Liver (tissue), 10 donors: ENCODE measurements at places on chromosomes 2 and 18.

DNA sequence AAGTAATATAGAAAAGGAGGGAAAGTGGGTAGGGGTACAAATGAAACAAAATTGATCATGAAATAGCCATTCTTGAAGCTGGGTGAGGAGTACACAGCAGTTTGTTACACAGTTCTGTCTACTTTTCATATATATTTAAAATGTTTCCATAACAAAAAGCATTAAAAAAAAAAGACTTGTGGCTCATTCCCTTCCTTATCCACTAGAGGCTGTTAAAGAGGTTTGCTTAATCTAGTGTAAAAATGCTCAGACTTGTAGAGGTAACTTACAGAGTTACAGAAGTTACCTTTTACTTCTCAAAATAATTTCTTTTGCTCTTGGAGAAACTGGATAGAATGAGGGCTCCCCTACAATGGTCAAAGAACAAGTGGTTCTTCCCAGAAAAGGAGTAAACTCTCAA lies 8.1 kb upstream of the WIPF1 start:
- DNase-seq = no peak

DNA sequence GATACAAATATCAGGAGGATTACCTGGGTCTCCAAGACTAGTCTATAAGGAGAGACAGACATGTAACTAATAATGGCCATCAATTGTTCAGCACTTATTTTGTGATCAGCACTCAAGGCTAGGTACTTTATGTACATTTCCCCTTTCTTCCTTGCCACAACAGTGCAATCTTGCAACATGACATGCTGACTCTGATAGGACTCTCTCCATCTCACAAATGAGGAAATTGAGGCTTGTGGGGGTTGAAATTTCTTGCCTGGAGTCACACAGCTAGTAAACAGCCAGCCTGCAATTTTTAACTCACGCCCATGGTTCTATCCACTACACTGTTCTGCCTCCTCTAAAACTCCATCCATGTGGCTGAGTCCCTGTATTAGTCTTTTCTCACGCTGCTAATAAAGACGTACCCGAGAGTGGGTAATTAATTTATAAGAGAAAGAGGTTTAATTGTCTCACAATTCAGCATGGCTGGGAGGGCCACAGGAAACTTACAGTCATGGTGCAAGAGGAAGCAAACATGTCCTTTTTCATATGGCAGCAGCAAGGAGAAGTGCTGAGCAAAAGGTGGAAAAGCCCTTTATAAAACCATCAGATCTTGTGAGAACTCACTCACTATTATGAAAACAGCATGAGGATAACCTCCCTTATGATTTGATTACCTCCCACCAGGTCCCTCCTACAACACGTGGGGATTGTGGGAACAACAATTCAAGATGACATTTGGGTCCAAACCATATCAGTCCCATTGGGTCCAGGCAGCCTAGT lies 302.4 kb downstream of the PLCL1 start:
- DNase-seq = no peak

DNA sequence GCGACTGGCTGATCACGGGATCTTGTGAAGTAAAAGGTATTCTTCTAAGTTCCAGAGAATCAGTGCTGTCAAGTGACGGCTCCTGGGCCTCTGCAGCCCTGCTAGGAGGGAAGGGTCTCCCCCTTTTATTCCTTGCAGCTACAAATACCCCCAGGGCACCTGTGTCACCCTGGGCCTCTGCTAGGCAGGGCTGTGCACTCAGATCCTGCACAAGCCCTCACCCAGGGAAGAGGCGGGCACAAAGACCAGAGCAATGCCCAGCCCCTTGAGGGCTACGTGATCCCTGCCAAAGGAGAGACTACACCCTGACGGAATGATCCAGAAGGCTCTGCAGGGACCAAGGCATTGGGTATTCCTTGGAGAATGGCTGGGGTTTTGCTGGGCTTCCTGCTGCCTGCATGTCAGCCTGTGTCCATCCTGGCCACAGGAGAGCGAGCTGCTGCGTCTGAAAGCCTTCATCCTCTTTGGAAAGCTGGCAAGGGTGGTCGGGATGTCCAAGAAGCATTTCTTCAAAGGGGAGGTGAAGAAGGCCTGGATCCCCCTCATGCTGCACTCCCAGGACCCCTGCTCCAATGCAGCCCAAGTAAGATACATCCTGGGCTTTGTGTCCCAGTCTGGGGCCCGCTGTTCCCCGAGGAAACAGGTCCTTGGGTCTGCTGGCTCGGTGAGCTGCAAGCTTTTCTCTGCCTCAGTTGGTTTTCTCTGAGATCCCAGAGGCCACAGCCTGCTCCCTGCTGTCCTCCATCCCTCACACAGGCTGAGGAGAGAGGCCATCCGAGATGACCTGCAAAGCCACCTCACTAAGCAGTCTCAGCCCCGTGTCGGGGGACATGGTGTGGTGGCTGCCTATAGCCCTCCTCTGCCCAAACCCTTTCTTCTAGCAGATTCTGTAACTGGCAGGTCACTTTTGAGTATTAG lies 24.9 kb downstream of the HJURP start:
- no peak for DNase-seq

DNA sequence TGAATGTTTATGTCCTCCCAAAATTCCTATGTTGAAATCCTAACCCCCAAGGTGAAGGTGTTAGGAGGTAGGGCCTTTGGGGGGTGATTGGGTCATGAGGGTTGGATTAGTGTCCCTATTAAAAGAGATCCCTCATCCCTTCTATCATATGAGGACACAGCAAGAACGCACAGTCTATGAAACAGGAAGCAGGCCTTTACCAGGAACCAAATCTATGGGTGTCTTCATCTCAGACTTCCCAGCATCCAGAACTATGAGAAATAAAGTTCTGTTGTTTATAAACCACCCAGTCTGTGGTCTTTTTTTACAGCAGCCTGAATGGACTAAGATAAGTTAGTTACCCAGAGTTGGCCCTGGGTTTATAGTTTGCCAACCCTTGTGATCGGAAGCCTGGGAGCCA lies 153.1 kb downstream of the INO80D start:
- DNase-seq = no peak

DNA sequence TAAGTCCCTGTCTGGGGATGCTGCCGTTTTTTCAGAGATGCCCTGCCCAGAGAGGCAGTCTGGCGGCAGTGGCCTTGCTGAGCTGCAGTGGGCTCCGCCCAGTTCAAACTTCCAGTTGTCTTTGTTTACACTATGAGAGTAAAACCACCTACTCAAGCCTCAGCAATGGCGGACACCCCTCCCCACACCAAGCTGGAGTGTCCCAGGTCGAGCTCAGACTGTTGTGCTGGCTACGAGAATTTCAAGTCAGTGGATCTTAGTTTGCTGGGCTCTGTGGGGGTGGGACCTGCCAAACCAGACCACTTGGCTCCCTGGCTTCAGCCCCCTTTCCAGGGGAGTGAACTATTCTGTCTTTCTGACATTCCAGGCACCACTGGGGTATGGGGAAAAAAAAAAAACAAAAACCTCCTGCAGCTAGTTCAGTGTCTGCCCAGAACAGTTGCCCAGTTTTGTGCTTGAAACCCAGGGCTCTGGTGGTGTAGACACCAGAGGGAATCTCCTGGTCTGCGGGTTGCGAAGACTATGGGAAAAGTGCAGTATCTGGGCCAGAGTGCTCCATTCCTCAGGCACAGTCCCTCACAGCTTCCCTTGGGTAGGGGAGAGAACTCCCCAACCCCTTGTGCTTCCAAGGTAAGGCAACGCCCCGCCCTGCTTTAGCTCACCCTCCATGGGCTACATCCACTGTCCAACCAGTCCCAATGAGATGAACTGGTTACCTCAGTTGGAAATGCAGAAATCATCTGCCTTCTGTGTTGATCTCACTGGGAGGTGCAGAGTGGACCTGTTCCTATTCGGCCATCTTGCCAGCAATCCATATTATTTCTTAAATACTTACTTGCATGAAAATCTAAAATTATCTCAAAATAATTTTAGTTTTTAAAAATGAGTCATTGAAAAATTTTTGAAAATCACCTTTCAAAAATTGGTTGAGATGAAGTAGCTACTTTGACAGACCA lies 338.0 kb downstream of the OSR1 start:
- DNase-seq = no peak

DNA sequence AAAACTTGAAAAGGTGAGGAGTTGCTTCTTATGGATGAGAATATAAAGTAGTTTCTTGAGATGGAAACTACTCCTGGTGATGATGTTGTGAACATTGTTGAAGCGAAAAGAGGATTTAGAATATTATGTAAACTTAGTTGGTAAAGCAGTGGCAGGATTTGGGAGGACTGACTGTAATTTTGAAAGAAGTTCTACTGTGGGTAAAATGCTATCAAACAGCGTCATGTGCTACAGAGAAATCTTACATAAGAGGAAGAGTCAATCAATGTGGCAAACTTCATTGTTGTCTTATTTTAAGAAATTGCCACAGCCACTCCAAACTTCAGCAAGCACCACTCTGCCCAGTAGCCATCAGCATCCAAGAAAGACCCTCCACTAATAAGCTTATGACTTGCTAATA lies 112.9 kb upstream of the ZEB2 start:
- DNase-seq = no peak

GRCh38 chr2:119407430-119408220 lies 24.0 kb upstream of the TMEM37 start:
- DNase-seq = no peak

DNA sequence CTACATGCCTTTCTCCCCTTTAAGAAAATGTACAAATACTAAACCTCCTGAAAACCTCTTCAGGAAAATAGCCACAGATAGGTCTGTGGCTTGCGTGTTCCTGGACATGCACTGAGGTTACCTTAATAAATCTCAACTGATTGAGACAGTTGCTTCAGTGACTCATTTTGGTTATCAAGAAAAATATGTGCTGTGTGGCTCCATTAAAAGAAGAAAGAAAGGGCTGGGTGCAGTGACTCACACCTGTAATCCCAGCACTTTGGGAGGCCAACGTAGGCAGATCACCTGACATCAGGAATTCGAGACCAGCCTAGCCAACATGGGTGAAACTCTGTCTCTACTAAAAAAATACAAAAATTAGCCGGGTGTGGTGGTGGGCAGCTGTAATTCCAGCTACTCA lies 27.1 kb downstream of the CREG2 start:
- DNase-seq = no peak

GRCh38 chr18:11533942-11534496 lies 75.4 kb upstream of the SLC35G4 start:
- DNase-seq = no peak

- no peak for DNase-seq
Measured at GRCh38 chr18:62863579-62864001, 148.2 kb downstream of the PHLPP1 start.

DNA sequence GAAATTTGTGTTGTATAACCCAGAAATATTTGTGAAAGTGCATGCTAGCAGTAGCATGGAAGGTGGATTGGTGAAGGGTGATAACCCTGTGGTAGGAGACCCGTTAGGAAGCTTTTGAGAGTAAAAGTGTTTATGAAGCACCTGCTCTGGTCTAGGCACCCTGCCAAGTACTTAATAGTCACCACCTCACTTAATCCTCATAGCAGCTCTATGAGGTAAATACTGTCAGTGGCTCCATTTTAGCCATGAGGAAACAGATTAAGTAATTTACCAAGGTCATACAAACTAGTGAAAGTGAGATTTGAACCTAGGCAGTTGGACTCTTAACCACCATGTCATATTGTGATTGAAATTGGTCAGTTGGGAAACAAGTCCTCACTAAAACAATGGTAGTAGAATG lies 66.8 kb downstream of the TET3 start:
- no peak for DNase-seq

GRCh38 chr2:195363496-195363895 lies 293.5 kb upstream of the SLC39A10 start:
- DNase-seq = no peak

GRCh38 chr2:172607379-172607928 lies 51.6 kb downstream of the PDK1 start:
- no peak for DNase-seq

- DNase-seq = no peak
Measured at GRCh38 chr2:69238449-69239031, 148.5 kb downstream of the GFPT1 start.

DNA sequence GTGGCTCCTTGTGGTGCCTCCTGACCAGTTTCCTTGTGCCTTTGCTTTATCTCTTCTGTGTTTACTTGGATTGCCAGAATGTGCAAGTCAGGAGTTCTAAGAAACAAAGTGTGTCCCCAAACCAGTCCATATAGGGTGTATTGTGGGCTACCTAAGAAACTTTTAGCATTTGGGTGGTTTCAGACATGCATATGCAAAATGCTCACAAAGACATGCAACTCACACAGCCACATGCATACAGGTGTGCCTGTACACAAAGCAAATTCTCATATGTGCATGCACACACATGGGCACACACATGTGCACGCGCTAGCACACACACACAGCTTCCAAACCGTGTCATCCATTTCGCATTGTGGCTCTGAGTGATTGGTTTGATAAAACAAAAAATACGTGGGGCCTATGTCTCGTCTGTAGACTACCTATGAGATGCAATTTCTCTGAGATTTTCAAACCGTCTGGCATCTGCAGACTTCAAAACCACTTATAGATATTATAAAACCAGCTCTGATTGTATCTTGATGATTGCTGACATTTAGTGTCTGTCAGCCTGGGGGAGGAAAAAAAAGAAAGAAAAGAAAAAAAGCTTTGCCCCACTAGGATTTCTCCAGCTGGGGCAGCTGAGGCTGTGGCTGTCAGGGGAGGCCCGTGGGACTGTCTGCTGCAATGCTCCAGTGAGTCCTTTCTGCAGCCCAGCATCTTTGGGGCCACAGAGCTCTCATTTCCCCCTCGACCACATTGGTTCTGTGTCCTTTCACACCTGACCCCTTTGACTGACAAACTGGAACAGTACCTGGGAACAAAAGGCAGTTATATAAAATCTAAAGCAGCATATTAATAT lies 556.1 kb downstream of the CMPK2 start:
- no peak for DNase-seq

- no peak for DNase-seq
Measured at GRCh38 chr2:207558079-207558491, 28.3 kb downstream of the CREB1 start.

DNA sequence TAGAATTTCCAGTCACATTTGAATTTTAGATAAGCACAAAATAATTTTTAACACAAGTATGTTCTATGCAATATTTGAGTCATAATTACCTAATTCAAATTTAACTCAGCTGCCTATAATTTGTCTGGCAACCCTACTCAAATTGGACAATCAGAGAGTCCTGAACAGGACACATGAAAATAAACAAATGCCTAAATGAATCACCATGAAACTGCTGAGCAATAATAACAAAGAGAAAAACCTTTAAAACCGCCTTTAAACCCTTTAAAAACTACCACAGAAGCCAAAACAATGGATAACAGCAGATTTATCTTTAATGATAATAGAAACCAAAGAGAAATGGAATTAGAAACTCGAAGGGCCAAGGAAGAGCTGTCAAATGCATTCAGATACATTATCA lies 39.5 kb downstream of the ARL4C start:
- DNase-seq = no peak

DNA sequence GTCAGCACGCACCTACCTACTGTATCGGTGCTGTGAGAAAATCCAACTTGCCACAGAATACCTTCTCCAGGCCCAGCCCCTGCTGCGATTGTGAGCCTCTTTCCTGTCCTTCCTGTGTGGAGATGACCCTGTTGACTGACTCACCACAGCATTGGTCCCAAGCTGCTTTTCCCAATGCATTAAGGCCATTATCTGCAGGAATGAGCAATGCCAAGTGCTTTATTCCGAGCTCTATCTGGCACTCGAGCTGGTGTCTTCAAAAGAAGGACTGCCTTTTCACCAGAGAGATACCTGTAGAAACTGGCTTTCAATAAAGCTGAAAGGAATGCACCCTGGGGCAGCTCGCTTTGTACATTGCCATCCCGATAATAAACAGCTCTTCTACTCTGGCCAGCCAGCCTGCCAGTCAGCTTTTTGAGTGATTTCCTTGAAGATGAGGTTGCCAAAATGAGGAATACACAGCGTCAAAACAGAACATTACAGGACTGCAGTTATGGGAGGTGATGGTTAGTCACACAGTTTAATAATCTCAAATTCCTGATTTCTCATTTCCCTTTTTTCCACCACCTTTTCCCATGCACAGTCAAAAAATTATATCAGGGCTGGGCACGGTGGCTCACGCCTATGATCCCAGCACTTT lies 8.3 kb upstream of the RNF103 start:
- no peak for DNase-seq
